ENCODE measurements at places on chromosomes 11 and 22.
A peak's percentile ranks its signal among the peaks of the same experiment; 100 is the strongest.

- DNase-seq: no peak
Observed at GRCh38 chr22:46443850-46444389, 93.5 kb downstream of the CELSR1 start.

GRCh38 chr22:29524442-29525191 is 28.9 kb downstream of the THOC5 start:
- DNase-seq: peak; percentile 24

- DNase-seq: no peak
Observed at GRCh38 chr22:39241794-39242594, 2.8 kb downstream of the PDGFB start.

DNA sequence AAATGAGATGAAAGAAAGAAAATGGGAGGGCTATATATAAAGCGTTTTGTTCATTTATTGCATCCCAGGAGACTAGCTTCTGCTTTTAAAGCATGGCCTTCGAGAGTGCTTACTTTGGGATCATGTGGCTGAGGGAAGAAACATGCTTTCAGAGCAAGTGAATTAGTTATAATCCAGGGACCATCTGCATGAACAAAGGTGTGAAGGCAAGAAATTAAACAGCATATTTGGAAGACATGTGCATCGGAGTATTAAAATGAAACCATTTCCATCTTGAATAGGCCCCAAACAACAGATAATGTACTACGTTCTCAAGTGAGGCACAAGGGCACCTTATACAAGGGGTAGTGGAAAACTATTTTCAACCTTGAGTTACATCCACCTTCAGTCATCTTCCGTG is 51.4 kb downstream of the ZBTB44 start:
- DNase-seq: no peak

DNA sequence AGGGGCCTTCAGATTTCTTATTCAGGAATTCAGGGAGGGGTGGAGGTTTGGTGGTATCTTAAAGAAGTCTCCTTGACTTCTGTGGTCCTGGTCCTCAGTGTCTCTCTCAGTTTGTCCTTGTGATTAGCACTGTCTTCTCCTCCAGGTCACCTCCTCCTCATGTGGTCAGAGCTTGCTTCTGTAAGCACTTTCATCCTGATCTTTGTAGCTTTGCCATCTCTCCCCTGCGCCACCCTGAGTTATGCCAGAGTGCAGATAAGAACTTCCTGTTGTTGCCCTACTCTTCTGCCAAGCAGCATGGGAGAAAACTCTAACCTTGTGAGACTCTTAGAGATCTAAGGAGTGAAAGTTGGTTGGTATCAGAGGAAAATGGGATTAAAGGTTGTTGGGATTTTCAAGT is 30.9 kb downstream of the MICAL2 start:
- no peak for DNase-seq

DNA sequence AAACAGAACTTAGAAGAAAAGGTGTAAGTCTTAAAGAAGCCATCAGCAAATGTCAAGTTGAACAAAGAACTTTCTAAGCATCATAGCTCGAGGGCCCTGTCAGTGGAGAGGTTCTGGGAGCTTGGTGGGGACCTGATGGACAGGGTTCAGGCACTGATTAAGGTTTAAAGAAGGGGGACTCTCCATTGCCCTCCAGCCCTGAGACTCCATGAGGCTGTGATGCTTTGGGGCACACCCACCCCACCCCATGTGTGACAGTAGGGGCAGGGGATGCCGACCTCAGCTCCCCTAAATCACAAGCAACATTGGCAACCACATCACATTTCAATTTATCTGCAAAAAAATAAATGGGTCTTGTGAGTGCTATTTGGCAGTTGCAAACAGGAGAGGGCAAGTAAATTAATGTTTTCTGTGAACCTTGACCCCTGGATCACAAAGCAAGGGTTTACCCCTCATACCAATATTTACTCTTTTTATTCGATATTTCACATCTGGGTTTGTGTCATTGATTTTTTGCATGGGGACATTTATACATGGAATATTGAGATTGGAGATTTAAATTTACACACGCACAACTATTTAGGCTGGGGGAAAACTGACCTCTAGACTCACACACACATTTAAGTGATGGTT is 37.1 kb upstream of the ANO1 start:
- no peak for DNase-seq

- peak; percentile 46 for DNase-seq
Observed at GRCh38 chr22:44331881-44332714, 19.3 kb upstream of the SHISAL1 start.

DNA sequence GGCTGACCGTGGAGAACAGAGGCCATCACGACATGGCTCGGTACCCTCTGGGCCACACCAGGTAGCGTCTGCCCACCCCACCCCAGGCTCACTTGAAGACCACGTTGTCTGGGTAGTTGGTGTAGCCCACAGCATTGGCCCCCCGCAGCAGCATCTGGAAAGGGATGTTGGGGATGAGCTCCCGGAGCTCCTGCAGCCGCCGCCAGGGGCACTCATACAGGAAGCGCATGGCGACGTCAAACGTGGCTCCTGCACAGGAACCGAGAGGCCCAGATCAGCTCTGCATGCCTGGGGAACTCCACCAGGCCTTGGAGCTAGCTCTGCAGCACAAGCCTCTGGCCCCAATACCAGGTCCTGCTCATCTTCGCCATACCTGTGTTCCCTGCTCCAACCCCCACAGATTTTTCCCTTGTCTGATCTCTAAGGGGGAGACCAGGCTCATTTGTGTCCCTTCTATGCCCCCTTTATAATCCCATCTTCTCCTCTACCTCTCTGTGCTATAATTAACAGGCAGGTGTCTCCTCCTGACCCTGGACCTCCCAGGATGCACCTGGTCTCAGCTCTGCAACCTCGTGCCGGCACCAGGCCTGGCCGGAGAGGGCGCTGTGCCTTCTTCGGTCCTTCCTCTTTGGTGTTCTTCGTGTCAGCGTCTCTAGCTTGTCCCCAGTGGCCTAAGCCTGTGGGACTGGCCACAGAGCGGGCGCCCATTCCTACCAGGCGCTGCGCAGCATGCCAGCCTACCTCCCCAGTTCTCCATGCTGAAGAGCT is 5.0 kb upstream of the LRFN4 start:
- DNase-seq: no peak

- DNase-seq: no peak
Observed at GRCh38 chr22:37213218-37213855, 1.1 kb upstream of the SSTR3 start.

DNA sequence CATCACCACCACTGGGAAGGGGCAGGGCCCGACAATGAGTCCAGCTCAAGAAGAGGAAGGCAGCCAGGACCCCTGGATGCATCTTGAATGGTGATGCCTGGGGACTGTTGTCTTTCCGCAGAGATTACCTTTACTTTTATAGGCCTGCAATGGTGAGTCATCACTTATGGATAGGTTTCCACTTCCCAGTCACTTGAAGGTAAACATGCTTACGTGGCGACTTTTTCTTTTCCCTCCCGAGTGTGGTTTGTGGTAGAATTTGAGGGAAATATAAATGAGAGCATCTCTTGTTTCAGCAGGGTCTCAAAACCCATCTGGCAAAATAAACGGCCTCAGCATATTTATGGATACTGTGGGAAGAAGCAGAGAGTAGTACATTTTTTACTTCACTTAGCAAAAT is at the start of gene MMP13:
MMP13 (minus strand) TSS at position 109 of the 400 bp plus-strand sequence; CDS start at position 82, 27 bp downstream.
- no peak for DNase-seq

- DNase-seq: peak; percentile 41
Observed at GRCh38 chr11:82869657-82870056, 30.6 kb downstream of the PRCP start.

GRCh38 chr11:60310407-60310998 is 16.6 kb upstream of the MS4A6E start:
- no peak for DNase-seq

DNA sequence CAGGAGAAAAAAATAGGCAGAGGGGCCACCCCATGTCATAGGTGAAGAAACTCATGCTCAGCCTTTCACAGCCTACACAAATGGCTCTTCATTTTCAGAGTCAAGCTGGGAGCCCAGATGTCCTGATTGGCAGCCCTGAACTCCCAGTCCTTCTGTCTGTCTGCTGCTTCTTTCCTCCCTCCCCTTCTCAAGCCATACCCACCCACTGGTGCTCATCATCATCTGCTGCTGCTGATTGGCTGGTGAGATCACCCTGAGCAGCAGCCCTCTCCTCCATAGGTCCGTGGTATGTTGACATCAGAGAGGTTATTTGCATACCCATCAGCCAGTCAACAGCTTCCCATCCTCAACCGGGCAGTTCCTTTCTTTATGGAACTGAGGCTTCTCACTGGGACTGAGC is 46.1 kb upstream of the PRDM11 start:
- peak; percentile 36 for DNase-seq

DNA sequence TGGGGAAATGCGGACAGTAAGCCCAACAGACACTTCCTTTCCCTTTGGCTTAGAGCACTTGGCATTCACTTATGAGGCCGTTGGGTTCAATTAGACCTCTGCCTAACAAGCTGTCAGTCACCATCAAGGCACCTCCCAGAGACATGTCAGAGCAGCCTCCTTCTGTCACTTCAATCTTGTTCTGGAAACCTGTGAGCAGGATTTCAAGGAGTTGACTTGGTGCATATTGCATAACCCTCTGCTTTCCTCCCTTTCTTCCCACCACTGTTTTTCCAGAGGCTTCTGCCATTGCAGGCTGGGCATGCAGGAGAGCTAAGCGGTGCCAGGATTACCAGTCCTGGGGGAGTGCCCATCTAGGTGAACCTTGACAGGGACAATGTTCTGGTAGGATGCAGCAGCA is 484.2 kb upstream of the LRRC4C start:
- no peak for DNase-seq

DNA sequence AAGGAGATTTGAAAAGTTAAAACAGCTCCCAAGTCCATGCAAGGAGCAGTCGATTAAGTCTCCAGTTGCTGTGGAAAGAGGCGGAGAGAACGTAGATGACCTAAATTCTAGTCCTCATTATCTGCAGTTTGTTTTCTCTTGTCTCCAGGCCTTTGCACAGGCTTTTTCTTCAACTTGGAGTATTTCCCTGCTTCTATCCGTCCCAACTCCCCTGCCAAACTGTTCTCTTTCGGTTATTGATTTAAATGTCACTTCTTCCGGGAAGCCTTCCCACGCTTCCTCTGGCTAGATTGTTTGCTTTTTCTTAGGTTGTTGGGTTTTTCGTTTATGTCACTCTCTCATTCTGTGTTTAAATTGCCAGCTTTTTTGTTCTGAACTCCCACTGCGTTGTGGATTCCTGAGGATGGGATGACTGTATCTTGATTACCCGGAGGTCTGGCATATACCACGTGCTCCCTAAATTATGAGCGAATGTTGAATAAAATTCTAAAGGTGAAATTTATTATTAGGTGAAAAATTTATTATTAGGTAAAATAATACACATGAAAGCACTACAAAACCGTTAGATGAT is 463 bp downstream of the TMEM126B start:
- DNase-seq: no peak

- DNase-seq: no peak
Observed at GRCh38 chr11:112300094-112300786, 39.6 kb upstream of the PLET1 start.

DNA sequence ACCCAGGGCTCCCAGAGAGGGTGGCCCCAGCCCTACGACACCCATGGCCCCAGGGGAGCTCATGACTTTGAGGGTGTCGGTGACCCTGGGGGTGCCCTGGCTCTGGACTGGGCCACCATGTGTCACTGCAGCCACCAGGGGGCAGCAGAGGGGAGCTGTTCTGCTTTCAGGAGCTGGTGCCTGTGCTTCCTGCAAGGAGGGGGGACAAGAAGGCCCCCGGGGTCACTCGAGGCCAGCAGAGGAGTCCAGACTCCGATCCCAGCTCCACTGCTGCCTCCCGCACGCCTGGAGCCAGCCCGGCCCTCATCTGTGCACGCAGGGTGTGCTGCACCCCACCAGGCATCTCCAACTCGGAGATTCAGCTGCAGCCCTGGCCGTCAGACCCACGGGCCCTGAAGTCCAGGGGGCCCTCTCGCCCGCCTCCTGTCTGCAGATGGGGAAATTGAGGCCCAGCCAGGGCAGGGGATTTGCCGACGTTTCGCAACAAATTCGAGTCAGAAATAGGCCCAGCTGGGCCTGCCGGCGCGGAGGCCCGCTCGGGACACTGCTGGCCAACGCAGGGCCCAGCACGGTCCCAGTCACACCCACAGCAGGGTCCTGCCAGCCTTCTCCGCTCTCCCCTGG is 29.5 kb upstream of the WNT7B start:
- peak; percentile 92 for DNase-seq

DNA sequence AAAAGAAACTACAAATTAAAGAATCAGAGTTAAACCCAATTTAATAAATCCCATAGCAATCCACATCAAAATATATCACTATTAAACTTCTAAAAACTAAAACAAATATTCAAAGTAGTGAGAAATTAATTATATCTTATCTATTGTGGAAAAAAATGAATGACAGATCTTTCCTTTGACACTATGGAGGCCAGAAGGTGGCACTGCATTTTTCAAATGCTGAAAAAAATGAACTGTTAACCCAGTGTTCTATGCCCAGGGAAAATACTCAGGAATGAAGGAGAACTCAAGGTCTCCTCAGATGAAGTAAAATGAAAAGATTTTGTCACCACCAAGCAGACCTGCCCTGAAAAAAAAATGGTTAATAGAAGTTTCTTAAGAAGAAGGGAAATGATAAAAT is 27.7 kb downstream of the TYR start:
- DNase-seq: no peak

DNA sequence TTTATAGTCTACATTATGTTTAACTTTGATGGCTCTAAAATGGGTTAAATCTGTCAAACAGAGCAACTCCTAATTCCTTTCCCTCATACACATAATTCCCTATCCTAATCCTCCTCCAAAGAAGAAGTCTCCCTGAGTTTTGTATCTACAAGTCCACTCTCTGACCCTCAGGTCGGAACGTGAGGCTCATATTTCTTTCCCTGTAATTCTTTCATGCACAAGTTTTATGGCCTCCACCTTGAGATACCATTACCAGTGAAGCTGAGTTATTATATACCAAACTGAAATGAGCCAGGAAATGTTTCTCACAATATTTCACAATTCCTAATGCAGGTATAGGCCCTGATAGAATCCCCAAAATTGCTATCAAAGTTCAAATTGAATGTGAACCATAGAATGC is 106.4 kb downstream of the CASP12 start:
- DNase-seq: no peak

GRCh38 chr11:12727563-12728211 is 53.5 kb downstream of the TEAD1 start:
- DNase-seq: peak; percentile 61

DNA sequence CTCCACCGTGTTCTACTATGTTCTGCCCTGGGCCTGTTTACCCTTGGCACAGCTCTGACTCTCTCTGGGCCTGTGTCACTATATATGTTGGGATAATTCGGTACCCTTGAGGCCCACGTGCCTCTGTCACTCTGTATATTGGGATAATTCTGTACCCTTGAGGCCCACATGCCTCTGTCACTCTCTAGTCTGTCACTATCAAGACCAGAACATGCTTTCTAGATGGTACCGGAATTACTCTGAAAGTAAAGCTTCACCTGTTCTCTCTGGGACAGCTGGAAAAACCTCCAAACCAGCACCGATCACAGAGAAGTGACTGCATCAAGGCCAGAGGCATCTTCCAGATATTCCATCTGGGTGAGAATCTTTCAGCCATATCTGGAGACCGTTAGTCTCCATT is 9.3 kb upstream of the FCHSD2 start:
- DNase-seq: no peak
